NCI-H1417 (cell line): ENCODE measurements at places on chromosomes 4 and X.
A peak's percentile ranks its signal among the peaks of the same experiment; 100 is the strongest.

GRCh38 chr4:173380987-173381386 is 10.2 kb downstream of the SAP30 start:
- DNase-seq: no peak

DNA sequence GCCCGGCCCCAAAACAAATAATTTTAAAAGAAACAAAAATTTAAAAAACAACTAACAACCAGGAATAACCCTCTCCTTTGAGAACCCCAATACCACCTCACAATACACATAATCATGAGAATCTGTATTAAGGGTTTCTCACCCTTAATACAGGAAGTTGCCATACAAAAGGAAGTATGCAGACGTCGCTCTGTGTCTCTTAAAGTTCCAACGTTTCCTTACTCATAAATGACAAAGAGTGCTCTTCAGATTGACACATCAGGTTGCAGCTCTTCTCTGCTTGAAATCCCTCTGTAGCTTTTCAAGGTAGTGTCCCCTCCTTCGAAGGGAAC is 73.9 kb upstream of the IRF2 start:
- no peak for DNase-seq

- DNase-seq: no peak
Measured at GRCh38 chrX:96407072-96407471, 277.6 kb upstream of the DIAPH2 start.

- DNase-seq: no peak
Measured at GRCh38 chrX:24023972-24024669, 2.9 kb downstream of the KLHL15 start.

- DNase-seq: no peak
Measured at GRCh38 chrX:106931831-106932491, 11.8 kb downstream of the CLDN2 start.

GRCh38 chr4:89657931-89658700 is 178.8 kb downstream of the SNCA start:
- peak; percentile 11 for DNase-seq

- DNase-seq: no peak
Measured at GRCh38 chrX:139720136-139720535, 12.2 kb upstream of the MCF2 start.

DNA sequence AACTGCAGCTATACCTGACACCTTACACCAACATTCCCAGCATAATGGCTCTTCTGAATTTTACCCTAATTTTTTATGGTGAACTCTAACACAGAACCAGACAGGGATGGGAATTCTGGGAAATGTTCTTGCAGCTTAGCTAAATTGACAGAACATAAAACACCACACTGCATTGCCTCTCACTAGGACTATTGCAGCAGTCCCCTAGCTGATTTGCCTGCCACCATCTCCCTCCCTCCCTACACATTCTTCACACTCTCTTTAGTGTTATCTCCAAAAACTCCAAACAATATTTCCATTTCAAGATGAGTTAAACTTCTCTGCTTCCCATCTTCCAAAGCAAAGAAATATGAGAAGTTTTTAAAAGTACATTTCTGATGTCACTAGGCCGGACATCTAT is 733.9 kb upstream of the INTU start:
- no peak for DNase-seq

DNA sequence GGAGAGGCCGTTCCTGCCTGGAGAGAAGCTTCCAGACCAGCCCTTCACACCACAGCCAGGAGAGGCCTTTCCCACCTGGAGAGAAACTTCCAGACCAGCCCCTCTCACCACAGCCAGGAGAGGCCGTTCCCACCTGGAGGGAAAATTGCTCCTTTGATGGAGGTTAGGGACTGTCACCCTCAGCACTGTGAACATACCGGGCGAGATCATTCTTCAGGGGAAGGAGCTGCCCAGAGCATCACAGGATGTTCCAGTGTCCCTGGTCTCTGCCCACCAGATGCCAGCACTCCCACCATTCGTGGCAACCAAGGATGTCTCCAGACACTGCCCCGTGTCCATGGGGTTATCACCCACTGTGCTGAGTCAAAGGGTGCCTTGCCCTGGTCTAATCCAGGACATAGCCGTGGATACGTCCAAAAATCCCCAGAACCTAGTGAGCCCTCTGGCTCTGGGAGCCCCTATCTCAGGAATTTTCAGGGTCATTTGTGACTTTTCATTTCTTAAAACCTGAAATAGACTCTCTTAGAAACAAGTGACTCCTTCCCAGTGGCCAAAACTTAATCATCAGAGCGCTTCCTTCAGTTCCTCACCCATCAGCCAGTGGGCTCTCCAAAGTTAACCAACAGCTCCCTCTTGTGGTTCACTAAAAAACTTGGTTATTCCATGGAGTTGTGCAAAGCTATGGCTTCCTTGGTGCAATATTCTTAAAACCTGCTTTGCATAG is 80.2 kb downstream of the CRMP1 start:
- peak; percentile 79 for DNase-seq

- no peak for DNase-seq
Measured at GRCh38 chr4:74408639-74409038, 36.3 kb upstream of the AREG start.

DNA sequence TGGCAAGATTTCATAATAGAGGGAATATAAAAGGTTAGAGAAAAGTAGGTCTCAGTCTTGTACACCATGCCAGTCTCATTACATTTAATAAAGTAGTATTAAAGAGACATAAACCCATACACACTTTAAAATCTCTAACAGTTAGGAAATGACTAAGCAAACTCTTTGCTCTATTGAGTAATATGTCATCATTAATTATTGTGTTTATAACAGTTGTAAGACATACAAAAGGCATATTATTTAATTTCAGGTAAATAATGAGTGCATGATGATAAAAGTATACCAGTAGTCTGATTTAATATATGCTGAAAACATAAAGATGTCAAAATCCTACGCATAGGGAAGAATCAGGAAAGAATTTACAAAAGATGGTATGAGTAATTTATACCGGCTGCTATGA is 31.0 kb upstream of the FGG start:
- no peak for DNase-seq

- DNase-seq: no peak
Measured at GRCh38 chr4:177008071-177008835, 215.5 kb upstream of the VEGFC start.

DNA sequence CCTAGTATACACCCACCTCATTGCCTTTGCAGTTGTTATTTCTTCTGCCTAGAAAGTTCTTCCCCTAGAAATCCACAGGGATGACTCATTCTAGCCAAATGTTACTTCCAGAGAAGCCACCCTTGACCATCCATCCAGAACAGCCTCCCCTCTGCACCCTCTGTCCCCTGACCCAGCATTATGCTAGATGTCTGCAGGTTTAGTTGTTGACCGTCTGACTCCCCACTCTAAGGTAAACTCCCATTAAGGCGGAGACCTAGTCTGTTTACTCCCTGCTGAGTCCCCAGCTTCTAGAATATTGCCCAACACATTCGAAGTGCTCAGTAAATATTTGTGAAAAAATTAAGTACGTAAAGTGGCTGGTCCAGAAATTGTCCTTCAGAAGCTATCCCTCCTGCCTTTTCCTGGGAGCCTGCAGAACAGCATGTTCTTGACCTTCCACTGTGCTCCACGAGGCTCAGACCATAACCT is 11.0 kb downstream of the SRD5A3 start:
- peak; percentile 39 for DNase-seq

GRCh38 chrX:110311437-110312230 is 6.3 kb downstream of the AMMECR1 start:
- DNase-seq: no peak

DNA sequence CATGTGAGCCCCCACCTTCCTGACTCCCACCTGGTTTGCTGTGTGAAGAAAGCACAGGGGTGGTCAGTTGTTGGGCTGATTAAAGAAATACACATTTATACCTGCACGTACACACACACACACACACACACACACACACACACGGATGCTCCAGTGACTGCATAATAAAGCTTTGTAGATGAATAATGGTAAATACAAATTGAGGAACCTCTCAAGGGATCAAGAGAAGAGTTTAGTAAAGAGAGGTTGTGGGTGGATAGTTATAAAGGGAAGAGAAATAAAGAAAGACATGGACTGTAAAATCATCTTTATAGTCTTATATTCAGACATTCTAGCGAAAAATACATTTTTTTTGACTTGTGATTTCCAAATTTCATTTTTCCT is 144.1 kb downstream of the MGST2 start:
- no peak for DNase-seq

DNA sequence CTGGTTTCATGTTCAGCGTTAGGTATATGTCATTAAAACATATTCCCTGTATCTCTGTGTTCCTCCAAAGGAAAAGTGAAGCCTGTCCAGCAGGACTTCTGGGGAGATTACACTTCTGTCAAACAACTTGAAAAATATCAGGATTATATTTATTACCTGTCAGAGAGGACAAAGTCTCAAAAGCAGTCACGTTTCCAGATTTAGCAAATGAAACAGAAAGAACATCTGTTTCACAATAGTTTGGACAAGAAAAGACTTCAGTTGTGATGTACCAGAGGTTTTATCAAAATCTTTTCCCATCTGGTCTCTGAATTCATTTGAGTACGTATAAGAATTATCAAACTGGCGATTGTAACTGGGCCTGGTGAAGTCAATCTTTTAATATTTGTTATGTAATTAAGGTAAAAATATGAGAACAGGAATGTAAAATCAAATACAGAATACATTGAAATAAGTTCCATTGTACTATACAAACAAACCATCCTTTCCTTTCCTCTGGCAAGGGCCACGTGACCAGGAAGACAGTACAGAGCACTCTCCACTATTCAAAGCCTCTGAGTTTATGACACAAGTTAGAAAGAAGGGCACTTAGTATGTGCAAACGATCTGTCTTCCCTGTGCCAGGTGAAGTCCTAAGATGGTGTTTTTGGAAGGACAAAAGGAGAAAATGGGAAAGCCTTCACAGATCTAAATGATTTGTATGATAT is 3.2 kb downstream of the CASP3 start:
- no peak for DNase-seq

DNA sequence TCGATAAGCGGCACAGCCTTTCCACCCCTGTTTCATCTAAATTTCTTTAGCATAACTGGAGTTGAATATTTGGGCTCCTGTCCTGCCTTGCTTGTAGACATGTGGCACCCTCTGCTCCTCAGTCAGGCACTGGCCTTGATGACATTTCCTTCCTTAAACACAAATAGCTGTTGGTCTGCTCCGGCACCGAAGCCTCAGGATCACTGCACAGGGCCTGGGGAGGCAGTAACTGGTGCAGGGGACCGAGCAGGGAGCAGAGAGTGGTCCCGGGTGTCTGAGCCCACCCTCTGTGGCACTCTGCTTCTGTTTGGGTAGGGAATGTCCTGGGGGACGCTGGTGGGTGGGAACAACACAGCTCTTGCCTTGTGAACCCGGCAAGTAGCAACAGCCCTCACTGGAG is 13.6 kb downstream of the RGS12 start:
- DNase-seq: no peak

- DNase-seq: peak; percentile 12
Measured at GRCh38 chr4:3671571-3672464, 94.4 kb upstream of the ADRA2C start.

- DNase-seq: peak; percentile 44
Measured at GRCh38 chrX:115940348-115940747, 230.2 kb upstream of the AGTR2 start.

DNA sequence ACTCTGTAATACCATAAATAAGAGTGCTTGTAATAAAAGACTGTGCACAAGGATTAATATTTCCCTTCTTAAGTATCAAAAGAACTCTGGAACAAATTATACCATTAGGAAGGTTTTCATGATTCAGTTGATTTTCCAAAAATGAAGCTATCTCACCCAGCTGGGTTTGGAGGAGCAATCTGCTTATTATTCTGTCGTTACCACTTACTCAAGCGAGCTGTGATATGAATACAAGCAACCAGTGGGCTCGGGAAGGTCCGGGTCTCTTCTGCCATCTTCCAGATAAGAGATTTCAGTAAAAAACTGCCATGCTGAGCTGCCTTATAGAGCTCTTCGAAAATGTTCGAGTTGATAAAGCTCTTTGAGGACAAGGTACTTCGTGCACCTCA is 15.3 kb downstream of the SMIM20 start:
- DNase-seq: peak; percentile 73

DNA sequence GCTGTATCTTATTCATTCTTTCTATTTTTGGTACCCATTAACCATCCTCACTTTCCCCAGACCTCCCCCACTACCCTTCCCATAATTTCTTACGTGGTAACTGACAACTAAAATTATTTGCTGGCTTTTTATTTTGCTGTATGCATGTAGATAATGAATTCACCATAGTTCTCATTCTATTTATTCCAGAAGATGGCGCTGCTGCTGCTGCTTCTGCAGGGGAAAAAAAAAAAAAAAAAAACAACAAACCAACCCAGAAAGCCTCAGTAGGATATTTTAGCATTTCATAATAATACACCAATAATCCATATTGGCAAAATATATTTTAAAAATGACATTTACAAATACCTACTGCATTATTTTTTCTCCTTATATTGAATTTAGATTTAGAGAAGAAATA is 416.6 kb upstream of the MAGEB18 start:
- DNase-seq: peak; percentile 51

- no peak for DNase-seq
Measured at GRCh38 chrX:49258749-49259124, 5.8 kb downstream of the FOXP3 start.

- DNase-seq: no peak
Measured at GRCh38 chrX:69236641-69237040, 71.4 kb upstream of the PJA1 start.

DNA sequence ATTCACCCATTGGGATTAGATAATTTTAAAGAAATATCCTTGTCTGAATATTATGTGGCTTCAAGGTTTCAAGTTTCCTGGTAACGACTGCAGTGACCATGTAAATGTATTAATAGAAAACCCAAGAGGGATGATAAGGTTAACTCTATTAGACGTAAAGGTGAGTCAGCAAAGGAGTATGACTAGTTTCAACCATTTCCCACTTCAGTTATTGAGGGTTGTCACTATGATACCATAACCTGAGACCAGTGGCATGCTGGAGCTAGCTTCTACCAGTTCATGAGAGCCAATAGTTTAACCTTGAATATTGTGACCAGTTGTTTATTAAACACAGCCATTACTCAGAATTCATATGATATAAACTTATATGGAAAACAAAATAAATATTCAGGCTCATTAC is 270.1 kb downstream of the TMA16 start:
- DNase-seq: no peak

GRCh38 chr4:139416073-139416673 is 37.7 kb upstream of the RAB33B start:
- peak; percentile 55 for DNase-seq

- no peak for DNase-seq
Measured at GRCh38 chr4:87052615-87053014, 117.8 kb downstream of the AFF1 start.

- DNase-seq: peak; percentile 34
Measured at GRCh38 chrX:132271311-132271778, 52.1 kb upstream of the RAP2C start.

DNA sequence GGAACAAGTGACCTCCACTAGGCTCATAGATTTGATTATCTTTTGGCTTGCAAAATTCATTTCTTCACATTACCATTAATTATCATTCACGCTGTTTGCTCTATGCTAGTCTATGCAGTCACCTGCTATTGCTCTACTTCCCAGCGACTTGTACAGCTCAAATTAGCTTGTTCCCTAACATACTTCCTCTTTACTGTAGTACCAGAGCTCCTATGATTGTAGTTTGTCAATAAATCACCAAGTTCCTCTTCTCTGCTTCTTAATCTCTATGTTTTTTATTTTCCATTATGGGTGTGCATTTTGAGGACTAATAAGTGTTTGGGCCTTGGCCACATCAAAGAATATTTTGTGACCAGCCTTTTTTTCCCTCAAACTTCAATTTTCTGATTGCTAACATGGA is 6.2 kb upstream of the GSPT2 start:
- no peak for DNase-seq
